GOT3 (cell line): ENCODE measurements at places on chromosomes 5 and 9.

DNA sequence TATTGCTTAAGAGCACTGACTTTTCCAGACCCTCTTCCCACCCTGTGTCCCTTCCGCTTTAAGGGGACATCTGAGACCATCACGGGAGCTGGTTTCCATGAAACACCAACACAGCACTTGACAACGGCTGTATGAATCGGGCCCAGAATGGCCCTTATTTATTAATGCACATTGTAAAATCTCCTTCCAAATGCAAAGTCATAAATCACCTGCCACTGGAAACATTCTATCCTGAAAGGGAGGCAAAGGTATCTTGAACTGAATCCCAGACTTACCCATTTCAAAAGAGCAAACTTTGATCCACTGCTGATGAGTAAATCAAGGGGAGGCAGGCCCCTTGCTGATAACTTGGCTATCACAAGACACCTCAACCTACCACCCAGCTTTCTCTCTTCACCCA lies 37.4 kb downstream of the SHB start:
- no peak for DNase-seq

GRCh38 chr5:151881621-151882225 lies 42.9 kb downstream of the GLRA1 start:
- no peak for DNase-seq

DNA sequence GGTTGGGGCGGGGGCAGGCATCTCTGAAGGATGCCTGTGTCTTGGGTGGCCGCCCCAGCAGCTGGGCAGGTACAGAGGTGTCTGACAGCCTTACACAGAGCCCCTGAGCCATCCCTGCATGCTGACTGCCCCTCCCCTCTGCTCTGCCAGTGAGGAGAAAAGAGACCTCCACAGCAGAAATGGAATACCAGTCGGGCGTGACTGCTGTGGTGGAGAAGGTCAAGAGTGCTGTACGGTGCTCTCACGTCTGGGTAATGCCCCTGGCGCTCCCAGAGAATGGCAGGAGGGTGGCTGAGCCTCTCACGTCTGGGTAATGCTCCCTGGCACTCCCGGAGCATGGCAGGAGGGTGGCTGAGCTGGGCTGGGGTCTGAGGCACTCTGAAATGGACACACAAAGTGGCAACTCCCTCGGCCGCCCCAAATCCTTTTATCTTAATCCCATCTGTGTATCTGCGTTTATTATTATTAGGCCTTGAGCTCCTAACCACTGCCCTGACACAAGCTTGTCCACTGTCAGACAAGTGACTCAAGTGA lies 2.5 kb upstream of the RABL6 start:
- DNase-seq = no peak

DNA sequence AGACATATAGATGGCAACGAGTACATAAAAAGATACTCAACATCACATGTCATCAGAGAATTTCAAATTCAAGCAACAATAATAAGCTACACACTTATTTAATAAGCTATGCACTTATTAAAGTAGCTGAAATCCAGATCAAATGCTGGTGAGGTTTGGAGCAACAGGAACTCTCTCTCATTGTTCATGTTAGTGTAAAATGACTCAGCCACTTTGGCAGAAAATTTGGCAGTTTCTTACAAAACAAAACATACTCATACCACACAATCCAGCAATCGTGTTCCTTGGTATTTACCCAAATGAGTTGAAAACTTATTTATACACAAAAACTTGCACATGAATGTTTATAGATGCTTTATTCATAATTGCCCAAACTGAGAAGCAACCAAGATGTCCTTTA lies 131.5 kb upstream of the NFIL3 start:
- no peak for DNase-seq

GRCh38 chr9:81594415-81594814 lies 94.9 kb downstream of the TLE1 start:
- no peak for DNase-seq

- no peak for DNase-seq
These were observed 13.8 kb upstream of the FGF18 start for GRCh38 chr5:171405615-171406014.

DNA sequence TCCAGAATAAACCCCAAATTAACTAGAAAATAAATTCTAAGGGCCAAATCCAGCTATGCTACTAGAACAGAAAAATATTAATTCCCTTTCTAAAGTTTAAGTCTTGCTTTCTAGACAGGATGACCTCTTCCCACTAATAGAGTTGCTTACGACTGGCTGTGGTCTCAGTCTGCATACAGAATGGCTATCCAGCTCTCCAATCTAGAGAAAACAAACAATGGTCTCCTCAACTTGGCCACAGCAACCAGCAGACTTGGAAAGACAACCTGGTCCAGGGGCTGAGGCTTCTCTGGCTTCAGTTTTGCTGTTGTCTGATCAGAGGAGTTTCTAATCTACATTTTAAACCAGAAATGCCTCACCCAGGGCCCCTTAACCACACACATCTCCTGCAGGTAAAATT lies 28.9 kb downstream of the RASEF start:
- no peak for DNase-seq
